ENCODE measurements at places on chromosomes 3 and 15.

DNA sequence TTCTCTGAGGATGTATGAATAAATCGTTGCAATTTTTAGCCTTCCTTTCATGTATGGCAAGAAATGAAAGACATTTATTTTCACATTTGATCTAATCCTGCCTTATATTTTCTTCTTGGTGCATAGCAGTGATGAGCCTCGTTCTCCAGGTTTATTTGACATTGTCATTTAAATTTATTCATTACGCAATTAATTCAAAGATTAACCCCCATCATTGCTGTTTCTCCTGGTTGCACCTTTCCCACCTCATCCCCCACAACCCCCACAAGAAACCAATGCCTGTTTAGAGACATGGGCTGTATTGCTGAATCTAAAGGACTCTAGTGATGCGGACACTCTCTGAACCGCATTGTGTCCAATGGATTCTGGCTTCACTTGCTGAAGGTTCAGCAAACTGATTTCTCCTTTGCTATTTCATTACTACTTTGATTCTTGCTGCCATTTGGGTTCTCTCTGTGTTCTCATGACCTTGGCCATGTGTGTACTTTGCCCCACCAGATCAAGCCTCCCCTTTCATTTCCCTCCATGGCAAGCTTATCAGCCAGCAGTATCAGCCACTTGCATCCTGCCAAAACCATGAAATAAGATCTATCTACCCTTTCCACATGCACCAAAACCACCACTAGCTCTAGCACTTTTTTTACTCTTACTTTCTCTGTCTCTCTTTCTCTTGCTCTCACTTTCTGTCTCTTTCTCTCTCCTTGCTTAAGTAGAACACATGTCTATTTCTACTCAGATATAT, 382.7 kb downstream of the GBE1 start:
- no peak for DNase-seq

DNA sequence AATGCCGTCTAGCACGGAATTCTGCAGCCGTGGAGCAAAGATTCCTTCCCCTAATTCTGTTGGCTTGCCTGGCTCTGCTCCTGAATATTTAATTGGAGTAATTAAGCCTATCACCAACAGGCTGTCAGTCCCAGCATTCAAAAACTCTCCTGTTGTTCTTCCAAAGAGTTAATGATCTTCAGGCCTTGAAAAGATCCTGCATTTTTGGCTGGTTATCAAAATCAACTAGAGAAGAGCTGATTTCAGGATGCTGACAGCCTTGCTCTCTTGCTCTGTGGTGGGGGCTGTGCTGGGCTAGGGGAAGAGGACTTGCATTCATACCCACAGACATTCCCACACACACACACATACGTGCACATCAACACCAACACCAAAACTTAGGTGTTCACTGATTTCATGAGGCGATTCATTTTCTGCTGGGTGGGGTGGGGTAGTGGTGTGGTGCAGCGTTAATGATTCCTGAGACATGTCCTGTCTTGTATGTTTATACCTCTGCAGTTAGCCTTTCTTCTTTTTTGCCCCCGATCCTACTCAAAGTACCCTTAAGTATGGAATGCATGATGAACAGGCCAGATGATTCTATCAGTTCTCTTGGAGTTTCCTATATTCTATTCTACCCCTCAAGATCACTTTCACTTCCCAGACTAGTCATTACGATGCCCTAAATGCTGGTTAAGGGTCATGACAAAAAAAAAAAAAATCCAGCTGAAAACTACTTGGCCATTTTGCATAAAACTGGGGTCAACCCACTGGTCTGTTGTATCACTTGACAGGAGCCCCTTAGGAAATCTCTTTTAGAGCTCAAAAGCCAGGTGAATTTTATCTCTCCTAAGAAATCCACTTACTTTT, 42.3 kb downstream of the CPN2 start:
- DNase-seq: no peak

- DNase-seq: no peak
Observed at GRCh38 chr3:145243875-145244274, 917.1 kb downstream of the PLOD2 start.

GRCh38 chr15:51982013-51982769, 10.6 kb upstream of the LEO1 start:
- DNase-seq: no peak

DNA sequence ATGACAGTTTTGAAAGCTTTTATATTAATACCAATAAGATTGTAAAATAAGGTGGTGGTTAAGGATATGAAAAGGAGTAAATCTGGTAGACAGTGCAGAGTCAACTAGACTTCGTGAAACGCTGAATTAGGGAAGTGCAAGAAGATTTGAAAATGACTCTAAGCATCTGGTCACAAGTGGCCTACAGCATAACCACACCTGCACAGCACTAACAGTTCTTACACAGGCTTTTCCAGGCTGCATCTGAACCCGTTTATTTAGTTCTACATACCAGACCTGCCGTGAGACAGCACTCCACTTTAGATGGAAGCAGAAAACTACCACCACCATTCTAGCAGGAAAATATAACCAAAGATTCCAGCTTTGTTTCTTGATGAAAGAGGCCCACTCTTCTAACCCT, 1.9 kb downstream of the DMXL2 start:
- DNase-seq: no peak

DNA sequence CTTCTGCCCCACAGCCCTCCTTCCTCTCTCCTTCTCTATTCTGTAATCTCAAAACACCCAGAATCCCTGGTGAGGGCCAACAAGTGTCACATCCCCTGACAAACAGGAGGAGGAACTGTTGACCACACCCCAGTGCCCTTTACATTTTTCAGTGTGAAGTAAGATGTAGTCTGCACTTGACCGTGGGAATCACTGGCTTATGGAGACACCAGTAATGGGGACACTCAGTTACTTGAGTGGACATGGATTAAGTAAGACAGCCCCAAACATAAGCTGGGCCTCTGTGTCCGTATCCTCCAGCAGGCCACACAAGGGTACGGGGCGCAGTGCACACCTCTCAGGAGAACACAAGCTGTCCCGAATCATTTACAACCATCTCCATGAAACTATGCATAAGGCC, 28.4 kb upstream of the LIMD1 start:
- DNase-seq: no peak

GRCh38 chr3:193686665-193687483, 93.9 kb downstream of the OPA1 start:
- DNase-seq: no peak

GRCh38 chr3:56135941-56136340, 332.3 kb downstream of the ERC2 start:
- DNase-seq: no peak

- no peak for DNase-seq
Observed at GRCh38 chr3:143220741-143221140, 101.2 kb downstream of the CHST2 start.

DNA sequence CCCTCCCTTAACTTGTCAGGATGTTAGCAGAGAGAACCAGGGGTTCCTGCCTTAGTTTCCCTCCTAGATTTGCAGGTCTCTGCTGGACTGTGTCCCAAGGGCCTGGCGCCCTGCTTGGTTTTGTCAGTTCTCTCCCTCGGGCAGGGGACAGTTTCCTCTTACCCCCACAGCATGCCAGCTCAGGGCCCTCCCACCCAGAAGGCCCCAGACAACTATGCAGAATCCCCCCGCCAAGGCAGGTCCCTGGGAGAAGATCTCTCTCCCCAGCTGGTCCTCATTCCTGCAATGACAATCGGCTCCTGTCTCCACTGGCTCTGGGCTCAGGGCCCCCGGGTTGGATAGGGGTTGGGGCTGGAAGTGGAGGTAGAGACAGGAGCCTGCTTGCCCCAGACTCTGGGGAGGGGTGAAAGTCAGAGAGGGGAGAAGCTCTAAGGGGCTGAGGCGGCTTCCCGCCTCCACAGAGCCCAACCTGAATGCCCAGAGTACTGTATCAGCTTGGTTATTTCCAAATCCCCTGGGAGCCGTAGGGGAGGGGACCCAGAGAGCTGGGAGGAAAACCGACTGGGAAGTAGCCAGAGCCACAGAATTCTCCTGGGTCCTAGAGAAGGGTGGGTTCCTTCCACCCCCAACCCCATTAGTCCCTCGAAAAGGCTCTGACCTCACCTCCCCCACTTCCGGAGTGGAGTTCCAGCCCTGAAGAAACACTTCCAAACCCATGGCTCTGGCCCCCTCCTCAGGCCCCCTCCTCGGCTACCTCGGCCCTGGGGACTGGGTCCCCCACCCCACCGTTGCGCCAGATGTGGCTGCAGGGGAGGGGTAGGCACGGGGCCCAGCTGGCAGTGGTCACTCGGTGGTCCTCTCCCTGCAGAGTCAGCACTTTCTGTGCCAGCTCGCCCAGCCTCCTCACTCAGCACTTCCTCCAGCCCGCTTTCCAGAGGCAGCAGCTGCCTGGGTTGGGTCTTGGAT, 3.8 kb upstream of the LOXL1 start:
- no peak for DNase-seq

DNA sequence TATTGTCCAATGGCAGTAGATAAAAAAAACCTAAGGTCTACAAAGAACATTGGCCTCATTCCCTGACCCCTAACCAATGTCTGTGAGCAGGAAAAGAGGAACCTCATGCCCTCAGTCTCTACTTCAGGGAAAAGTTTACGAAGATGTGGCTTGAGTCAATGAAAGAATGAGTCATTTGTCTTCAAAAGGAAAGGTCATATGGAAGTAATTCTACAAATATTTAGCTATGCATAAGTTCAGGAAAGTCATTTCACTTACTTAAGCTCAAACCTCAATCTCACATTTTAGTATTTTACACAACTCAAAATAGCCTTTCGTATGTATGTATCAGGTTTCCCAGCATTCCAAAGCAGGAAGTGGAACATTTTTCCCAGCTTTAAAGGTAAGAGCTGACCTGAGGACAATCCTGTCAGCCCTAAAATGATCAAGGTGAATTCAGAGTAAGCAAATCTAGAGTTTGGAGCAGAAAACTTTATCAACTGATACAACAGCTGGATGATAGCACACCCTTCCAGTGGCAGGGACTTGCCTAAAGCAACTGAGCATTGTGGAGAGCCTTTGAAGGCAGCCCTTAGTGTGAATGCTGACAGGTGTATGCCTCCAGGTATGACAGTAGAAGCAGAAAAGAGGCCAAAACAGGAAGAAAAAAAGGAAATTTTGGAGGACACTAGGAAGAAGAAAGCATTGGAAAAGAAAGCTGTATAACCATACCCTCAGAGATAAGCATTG, 53.9 kb upstream of the ACKR4 start:
- no peak for DNase-seq

- no peak for DNase-seq
Observed at GRCh38 chr3:134253475-134254226, 3.0 kb upstream of the RYK start.

DNA sequence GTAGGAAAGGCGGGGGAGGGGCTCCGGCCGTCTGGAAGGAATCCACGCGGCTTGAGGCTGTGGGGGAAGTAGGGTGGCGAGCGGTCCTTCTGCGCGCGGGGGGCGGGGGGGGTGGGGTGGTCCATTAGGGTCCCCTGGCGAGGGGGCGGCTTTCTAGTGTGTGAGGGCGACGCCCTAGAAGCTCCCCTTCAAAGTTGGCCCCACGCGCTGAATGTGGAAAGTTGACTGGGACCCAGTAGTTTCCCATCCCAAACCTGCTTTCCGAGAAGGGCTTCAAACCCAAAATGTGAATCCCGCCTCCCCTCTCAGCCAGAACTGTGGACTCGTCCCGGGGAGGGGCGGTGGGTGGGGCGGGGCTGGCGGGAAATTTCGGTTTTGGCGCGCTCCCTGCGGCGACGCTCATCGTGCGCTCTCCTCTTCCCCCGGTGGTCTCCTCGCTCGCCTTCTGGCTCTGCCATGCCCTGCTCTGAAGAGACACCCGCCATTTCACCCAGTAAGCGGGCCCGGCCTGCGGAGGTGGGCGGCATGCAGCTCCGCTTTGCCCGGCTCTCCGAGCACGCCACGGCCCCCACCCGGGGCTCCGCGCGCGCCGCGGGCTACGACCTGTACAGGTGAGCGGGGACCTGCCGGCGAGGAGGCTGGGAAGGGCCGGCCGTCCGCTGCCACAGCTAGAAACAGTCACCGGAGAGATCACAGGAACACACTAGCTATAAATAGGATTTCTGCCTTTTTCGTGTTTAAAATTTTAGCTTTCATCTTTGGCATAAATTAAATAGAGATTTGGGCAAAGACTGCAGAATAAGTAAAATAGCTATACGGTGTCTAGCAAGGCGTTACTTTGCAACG, 790 bp downstream of the DUT start:
- DNase-seq: peak; percentile 51

GRCh38 chr15:58260725-58261267, 122.6 kb downstream of the AQP9 start:
- DNase-seq: no peak

DNA sequence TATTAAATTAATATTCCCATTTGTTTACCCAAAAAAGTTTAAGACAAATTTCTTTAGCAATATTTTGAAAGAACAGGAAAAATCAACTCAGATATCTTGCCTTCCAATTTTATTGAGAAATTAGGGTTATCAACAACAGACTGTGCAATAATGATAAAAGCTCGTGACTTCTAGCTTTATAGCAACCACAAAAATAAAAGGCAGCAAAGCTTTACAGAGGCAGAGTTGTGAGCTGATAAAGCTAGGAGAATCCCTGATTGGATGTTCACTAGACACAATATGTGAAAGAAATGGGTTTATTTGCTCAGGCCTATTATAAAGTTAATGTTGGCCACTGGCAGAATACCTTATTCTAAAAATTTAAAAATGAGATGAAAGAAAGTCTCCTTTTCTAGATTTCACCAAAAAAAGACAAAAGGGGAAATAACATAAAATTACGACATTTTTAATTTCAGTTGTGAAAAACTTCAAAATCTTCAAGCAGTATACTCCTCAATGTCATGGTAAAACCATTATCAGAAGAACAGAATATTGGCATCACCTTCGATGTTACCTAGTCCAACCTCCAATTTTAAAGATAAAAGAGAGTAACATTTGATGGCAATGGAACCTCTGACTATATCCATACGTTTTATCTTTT, 2.8 kb downstream of the VPS13C start:
- no peak for DNase-seq

- no peak for DNase-seq
Observed at GRCh38 chr3:9230596-9230995, 18.9 kb downstream of the SRGAP3 start.

DNA sequence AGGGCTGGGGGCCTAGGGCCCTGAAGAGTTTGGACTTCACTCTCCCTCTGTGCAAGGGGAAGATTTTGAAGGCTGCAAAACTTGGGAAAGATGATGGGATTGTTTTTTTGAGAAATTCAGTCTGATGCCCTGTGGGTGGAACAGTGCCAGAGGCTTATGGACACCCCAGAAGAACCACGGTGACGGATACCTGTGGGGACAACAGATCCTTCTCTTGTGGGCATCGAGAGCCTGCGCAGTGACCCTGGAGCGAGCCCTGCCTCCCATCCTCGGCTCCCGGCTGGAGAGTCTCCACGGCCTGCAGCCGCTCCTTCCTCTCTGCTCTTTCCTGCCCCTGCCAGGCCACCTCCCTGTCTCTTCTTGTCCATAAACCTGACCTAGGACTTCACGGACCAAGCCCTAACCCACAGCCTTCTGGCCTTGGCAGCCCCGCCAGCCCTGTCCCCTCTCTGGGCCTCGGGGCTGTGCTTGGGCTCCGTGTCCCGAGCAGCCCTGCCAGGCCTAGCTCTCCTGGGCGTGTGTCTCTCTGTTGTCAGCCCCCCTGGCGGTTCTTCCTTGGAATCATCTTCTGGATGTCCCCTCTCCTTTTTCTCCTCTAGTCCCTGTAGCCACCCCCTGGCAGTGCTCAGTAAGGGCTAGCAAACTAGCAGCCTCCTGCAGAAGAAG, 98.4 kb downstream of the VGLL4 start:
- DNase-seq: no peak
